ENCODE measurements at places on chromosomes 6 and 20. TPM values are rescaled to one million over a fixed set of nuclear protein-coding genes. Genes with fewer than 3 reads are reported as not detected.

DNA sequence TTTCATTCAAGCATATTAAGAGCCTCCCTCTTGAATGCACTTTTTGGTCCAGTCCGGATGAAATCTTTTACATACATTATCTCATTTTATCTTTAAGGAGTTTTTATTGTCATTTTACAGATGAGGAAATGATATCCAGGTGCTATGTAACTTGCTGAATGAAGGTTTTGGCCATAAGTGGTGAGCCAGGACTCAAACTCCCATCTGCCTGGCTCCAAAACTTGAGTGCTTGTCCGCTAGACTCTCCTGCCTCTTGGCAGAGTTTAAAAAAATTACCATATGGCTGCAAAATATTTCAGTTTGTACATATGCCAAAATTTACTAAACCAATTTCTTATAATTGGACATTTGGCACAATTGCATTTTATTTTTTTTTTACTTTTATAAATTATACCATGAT, 12.2 kb downstream of the PDRG1 start:
- DNase-seq = no peak

GPR63 gene
- 1.4 TPM for total RNA-seq

KCNG1 gene
- not detected for total RNA-seq

CTAGE9 gene
- not detected for total RNA-seq

KDM1B gene
- 10.2 TPM for total RNA-seq

DNA sequence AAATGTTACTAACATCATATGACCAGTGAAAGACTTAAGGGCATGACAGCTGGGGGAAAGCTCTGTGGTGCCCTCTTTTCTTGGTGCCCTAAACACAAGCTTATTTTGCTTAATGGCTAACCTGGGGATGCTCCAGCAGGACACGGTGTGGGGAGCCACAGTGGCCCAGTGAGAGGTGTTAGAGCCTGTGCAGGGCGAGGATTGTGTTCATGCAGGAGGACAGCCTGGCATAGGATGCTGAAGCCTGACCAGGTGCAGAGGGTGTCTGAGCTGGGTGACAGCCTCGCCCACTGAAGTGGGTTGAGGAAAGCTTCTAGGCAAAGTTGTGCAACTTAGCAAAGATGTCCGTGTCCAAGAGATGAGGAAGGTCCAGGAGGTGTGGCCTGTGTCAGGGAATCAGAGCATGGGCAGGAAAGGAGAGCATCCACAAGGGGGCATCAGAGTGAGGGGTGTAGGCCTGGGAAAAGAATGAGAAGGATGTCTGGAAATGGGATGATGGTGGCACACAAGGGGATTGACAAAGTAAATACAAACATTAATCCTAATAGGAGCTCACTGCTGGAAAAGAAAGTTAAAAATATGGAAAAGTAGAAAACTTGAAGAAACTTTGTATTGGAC, 33.9 kb downstream of the SLC17A4 start:
- DNase-seq = peak; percentile 32

- peak; percentile 60 for DNase-seq
Observed at GRCh38 chr6:27836783-27837624, 75.2 kb downstream of the OR2B2 start.

PRDM13 gene
- total RNA-seq = not detected

INSM1 gene
- not detected for total RNA-seq

GRCh38 chr20:49983123-49983847, 505 bp downstream of the SNAI1 start:
- DNase-seq = no peak

IPCEF1 gene
- 46.4 TPM for total RNA-seq

GRCh38 chr6:33672808-33673207, 38.7 kb downstream of the UQCC2 start:
- no peak for DNase-seq

- DNase-seq = no peak
Observed at GRCh38 chr20:51609251-51609650, 66.7 kb upstream of the NFATC2 start.

AIF1 gene
- total RNA-seq = 118 TPM

- DNase-seq = peak; percentile 25
Observed at GRCh38 chr20:33653900-33654596, 8.1 kb upstream of the C20orf144 start.
